Activated T-helper 1 cell treated with anti-CD3 and anti-CD28 coated beads, Interleukin-12 subunit alpha, Interleukin-12 subunit beta, Interleukin-2, Interleukin-4 antibody, amounts not matched to agents 30 ng/mL and 10 ng/mL and 1 ng/mL, durations not matched to agents 14 hours and 24 hours and 36 hours (primary cell): ENCODE measurements at places on chromosomes 2 and 18.

DNA sequence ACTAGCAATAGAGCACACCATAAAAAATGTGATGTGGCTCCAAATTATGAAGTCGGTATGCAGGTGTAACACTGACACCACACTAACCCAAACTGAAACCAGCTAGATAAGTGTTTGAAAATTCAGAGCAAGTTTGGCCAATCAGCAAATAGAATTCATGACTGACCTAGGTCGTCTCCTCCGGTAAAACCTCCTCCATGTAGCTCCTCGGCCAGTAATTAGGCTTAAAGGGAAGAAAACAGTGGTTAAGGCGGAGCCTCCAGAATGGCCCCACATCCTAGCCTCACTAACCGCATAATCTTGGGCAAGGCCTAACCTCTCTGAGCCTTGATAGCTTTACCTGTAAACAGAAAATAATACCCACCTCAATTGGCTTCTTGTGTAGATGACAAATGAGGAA, 30.1 kb downstream of the C1D start:
- no peak for DNase-seq

DNA sequence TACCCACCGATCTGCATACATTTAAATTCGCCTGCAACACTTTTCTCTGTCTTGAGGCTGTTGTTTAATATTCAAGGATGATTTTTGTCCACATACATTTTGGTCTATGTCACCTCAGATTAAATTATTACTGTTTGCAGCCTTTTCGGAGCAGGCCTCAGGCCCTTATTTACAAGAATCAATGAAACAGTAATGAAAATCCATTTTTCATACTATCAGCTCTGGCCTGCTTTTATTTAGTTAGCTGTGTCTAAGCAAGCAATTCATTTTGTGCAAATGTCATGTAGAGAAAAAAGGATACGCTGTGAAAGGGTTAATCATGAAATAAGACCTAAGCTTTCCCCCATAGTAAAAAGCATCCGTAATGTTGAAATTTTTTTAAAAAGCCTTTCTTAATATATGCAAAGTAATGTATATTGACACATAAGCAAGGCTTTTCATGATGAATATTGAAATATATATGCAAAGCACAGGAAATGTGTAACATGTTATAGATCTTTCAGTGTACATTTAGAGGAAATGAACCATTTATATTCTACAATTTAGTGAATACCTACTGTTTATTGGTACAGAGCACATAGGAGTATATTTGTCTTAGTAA, 1135.3 kb upstream of the ZEB2 start:
- DNase-seq = no peak

DNA sequence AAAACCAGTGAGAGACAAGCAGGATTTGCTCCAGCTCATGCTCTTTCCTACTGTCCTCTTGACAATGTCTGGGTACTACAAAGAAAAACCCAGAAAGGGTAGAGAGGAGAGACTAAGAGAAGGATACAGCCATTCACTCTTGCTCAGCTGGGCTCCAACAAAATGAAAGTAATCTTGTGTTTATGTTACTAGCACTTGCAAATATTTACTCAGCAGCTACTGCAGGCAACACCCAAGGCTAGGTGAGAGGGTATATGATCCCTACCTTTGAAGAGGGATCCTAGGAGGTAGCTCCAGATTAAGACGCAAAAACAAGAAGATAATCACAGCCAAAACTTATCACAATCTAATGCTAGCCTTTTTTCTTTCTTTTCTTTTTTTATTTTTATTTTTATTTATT, 329.6 kb upstream of the ACVR2A start:
- no peak for DNase-seq

GRCh38 chr2:207983641-207984042, 41.7 kb downstream of the PLEKHM3 start:
- no peak for DNase-seq

DNA sequence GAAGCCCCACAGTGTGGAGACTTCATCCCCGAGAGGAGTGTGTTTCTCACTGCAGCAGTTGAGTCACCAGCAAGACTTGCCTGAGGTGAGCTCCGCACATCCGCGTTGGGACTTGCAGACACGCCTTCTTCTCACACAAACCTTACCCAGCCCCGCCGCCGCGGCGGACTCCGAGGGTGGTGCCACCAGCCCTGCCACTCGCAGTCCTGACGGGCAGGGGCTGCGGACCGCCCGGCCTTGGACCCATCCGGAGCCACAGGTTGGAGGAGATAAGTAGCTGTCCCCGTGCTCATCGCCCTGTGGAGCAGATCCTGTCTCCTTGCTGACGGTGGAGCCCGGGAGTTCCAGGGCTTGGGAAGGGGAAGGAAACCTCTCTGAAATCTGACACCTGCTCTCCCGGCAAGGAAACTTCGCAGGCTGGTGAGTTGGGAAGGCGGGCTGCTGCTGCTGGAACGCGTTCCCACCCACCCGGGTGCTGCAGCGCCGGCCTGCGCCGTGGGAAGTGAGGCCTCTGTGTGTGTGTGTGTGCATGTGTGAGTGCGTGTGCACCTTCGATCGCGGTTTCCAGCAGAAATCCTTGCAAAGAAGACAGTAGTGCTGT, at the start of gene RAB27B:
Gene RAB27B (plus strand): TSS at position 197 of the 601 bp plus-strand sequence. CDS start 49,109 bp downstream, outside the sequence.
- DNase-seq = peak; percentile 47

DNA sequence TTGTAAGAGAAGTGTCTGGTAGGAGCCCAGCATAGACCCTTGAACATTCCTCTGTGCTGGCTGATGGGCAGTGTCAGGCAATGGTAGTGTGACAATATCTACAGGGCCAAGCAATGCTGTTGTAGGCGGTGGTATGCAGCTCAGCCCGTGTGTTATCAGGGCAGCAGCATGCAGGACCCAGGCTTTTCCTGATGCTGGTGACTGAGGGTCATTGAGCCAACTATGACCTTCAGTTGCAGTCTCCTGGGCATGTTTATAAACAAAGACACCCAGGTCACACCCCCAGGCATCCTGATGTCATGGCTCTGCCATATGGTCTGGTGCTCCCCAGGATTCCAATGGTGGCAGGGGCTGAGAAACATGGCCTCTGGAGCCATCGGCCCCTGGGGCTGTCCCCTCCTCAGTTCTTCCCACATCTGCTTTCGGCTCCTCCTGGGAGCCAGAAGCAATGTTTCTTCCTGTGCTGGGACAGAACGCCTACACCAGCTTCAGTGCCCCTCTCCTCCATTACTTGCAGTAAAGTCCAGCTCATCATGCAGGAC, 518.0 kb upstream of the HS6ST1 start:
- DNase-seq = no peak

DNA sequence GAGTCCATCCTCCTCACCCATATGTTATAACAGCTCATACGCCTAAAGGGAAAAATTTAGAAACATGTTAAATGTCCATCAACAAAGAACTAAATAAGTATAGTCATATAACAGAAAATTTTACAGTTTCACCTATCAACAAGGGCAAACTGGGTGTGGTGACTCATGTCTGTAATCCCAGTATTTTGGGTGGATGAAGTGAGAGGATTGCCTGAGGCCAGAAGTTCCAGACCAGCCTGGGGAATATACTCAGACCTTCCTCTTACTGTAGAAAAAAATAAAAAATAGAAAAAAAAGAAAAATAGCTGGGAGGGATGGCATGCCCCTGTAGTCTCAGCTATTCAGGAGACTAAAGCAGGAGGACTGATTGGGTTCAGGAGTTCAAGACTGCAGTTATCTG, 48.3 kb upstream of the GULP1 start:
- DNase-seq = no peak

DNA sequence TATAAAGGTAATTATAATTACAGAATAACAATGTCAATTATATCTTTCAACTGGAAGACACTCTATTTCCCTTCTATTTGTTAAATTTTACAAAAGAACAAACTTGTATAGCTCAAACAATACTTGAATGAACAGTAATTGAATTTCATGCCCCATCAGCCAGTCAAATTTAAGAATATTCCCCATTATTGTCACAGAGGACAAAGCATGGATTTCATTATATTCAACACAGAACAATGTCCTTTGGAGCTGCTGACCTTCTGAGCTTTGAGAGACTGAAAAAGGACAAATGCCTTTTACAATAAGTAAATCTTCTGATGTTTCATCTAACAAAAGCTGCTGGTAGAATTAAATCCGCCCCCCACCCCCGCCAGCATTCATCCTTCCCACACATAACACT, 187.5 kb upstream of the MC4R start:
- no peak for DNase-seq

GRCh38 chr2:158512323-158512722, 55.6 kb downstream of the PKP4 start:
- DNase-seq = no peak

DNA sequence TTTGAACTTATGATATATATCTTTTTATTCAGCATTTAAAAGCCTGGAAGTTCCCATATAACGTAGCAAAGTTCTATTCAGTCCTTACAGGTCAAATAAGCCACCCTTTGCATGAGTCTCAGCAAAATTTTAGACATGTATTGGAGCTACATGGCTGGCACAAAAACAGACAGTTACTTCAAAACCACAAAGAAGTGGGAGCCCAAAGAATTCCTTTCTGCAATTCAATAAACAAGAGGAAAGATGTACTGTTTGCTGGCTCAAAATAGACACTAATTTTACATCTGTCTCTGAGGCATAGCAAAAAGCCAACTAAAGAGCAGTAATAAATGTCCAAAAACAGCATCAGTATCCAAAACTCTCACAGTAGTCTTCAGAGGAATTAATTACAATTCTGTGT, 87.0 kb downstream of the ZEB2 start:
- no peak for DNase-seq

- no peak for DNase-seq
Measured at GRCh38 chr2:112026509-112026908, 28.6 kb upstream of the TMEM87B start.

GRCh38 chr2:7788736-7789135, 871.5 kb downstream of the RNF144A start:
- DNase-seq = no peak

GRCh38 chr2:192775459-192776262, 580.9 kb upstream of the TMEFF2 start:
- DNase-seq = no peak

DNA sequence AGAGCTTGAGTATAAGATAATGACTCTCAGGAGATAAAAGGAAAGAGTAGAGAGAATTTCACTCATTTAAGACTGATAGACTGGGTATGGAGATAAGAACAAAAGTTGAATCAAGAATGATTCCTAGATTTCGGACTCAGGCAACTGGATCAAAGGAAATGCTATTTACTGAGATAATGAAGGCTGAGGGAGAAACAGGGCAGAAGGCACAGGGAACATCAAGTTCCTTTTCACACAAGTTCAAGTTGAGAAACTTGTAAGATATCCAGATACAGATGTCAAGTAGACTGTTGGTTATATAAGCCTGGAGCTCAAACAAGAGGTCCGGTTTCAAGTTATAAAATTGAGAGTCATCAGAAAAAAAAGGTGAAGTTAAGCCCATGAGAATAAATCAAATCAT, 360.8 kb downstream of the TNS1 start:
- no peak for DNase-seq

DNA sequence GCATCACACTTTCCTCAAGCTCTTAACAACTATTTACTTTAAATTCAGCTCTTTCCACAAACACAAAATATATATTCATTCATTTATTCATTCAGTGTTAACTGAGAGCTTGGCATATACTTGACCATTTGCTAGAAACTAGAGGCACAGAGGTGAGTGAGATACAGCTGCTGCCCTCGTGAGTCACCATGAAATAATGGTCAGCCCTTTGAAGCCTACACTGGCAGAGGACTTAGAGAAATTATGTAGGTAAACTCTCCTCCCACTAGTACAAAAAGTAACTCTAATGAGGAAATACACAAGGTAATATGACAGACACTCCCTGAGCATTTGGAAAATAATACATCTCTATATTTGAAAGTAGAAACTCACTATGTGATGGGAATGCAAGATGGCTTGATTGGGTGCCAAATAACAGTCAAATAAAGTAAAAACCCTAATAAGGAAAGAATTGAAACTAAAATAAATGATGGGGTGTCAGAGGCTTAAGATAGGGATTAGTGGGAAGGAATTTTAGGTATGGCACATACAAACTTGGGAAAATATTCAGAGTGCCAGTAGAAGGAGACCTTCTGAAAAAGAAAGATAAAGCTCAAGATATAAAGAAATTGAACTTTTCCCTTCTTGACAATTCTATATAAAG, 61.1 kb downstream of the ANTXR1 start:
- no peak for DNase-seq
